ENCODE measurements at places on chromosomes 13 and 19.

DNA sequence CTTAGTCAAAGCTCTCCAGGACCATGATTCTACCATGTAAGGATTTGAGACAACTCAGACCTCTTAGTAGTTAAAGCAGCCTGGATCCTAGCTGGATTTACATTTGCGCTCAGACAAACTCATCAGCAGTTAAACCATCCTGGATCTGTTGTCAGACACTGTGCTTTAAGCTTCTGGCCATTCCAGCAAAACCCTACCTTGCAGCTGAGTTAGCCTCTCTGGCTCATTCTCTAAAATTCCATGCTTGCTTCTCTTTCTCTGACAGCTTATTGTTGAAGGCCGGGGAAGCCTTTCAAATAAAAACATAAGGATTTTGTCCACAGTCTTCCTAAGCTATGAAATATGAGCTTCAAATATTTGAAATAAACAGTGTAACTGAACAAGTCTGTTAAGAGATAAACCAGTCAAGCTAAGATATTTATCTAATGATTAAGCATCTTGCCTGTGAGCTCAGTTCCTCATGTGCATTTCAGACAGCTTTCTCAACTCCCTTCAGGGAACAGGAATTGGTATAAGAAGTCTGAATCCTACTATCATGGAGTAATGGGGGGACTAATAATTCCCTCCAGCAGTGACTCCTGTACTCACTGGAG, 89.3 kb downstream of the SLAIN1 start:
- DNase-seq = no peak

DNA sequence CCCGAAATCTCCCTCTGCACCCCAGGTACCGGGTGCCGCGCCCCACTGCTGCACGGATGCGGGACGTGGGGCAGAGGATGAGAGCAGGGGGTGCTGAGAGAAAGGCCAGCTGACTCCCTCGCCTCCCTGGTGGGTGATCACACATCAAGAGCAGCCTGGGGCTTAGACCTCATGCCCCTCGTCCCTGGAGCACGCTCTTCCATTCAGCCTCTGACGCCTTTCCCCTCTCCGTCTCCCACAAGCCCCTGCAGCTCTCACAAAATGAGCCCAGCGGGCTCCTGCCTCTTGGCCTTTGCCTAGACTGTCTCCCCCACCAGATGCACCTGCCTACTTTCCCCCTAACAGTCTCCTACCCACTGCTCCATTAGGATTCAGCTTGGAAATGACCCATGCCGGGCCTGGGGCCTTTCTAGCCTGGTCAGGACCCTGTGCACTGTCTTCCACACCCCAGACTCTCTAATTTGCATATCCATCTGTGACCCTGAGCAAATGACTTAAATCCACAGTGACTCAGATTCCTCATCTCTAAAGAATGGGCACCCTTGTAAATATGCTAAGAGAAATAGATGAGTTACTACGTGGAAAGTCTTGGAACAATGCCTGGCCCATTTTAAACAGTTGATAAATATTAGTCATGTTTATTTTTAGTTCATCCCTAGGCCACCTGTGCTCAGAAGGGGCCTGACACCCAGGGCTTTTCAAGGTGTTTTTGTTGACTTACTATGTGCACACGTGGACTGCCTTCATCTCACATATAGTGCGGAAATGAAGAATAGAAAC, 582 bp upstream of the PTPRH start:
- DNase-seq = no peak

- no peak for DNase-seq
Observed at GRCh38 chr19:31232180-31232579, 117.1 kb downstream of the TSHZ3 start.

GRCh38 chr13:109191413-109191812, 562.0 kb downstream of the MYO16 start:
- DNase-seq = no peak

- no peak for DNase-seq
Observed at GRCh38 chr13:32136716-32137115, 105.1 kb downstream of the FRY start.

Measured in caudate nucleus (tissue), 63 donors.